ENCODE measurements at places on chromosomes 3 and 15. TPM values are rescaled to one million over a fixed set of nuclear protein-coding genes. Genes with fewer than 3 reads are reported as not detected.

CPLX3 gene
- not detected for total RNA-seq

CPN2 gene
- not detected for total RNA-seq

TUSC7 gene
- not detected for total RNA-seq

CORO2B gene
- 0.08 TPM for total RNA-seq

RAD51 gene
- total RNA-seq = 69.5 TPM

C3orf33 gene
- total RNA-seq = 2.5 TPM

SLC12A1 gene
- not detected for total RNA-seq

CAPN3 gene
- 2.5 TPM for total RNA-seq

CEMIP gene
- not detected for total RNA-seq

FEZF2 gene
- total RNA-seq = not detected

TCF12 gene
- 63.6 TPM for total RNA-seq

HRH1 gene
- 0.46 TPM for total RNA-seq

THSD4 gene
- total RNA-seq = not detected

TGM5 gene
- not detected for total RNA-seq

TM4SF1 gene
- total RNA-seq = not detected

LRTM1 gene
- total RNA-seq = not detected

RTP3 gene
- not detected for total RNA-seq

ABI3BP gene
- 0.11 TPM for total RNA-seq

SERINC4 gene
- total RNA-seq = 0.11 TPM

CACNA2D2 gene
- 0.55 TPM for total RNA-seq

HES1 gene
- total RNA-seq = not detected

CHST13 gene
- not detected for total RNA-seq

ACP3 gene
- total RNA-seq = not detected

TFDP2 gene
- 26.6 TPM for total RNA-seq

ZNF80 gene
- total RNA-seq = 2.1 TPM

SNTN gene
- not detected for total RNA-seq

PDCD10 gene
- 85.5 TPM for total RNA-seq

SNX33 gene
- 3.8 TPM for total RNA-seq

IGSF10 gene
- total RNA-seq = not detected

LRRC34 gene
- 4.2 TPM for total RNA-seq

CCDC9B gene
- 0.17 TPM for total RNA-seq

BLM gene
- 46.4 TPM for total RNA-seq

C3orf20 gene
- total RNA-seq = not detected

PIERCE2 gene
- total RNA-seq = not detected

RARB gene
- not detected for total RNA-seq

ARNT2 gene
- total RNA-seq = not detected

MRPL46 gene
- total RNA-seq = 48.5 TPM

STARD5 gene
- total RNA-seq = 4.6 TPM

All from activated CD8-positive, alpha-beta memory T cell treated with anti-CD3 and anti-CD28 coated beads for 36 hours (primary cell).